ENCODE measurements at places on chromosomes 7 and 10.

GRCh38 chr10:132018446-132018845, 36.7 kb upstream of the BNIP3 start:
- no peak for DNase-seq

DNA sequence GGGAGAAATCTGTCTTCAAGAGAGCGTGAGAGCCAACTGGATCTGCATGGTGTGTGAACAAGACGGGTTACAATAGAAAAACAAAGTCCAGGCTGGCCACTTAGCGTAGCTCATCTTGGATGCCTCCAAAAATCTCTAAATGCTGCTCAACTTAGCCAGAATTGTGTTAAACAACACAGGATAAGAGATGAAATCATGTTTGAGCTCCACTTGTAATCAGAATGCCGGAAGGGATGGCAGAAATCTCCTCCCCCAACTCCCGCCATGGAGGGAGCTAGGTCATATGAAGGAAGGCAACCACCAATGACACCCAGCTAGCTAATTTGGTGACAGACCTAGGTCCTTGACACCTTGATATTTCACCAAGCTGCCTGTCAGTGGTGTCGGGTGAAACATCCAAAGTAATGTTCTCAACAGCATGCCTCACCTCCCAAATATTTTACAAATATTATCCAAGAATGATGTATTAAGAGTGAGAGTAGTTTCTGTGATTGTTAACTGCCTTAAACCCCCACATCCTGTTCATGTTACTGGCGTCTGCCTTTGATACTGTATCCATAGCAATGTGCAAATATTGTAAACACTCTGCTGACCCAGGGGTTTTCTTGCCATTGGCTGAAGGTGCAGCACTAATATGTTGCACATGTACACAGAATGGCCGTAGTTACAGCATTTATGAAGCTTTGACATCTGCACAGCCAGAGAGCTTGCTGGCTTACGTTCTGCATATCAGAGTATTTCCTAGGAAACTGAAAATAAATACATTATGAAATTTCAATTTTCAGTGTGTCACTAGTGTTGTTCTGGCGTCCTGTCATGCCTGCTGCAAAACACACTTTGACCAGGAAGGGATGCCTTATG, 25.8 kb downstream of the TMEM254 start:
- DNase-seq: no peak

- no peak for DNase-seq
Measured at GRCh38 chr7:55733241-55734140, 129.1 kb downstream of the SEPTIN14 start.

- no peak for DNase-seq
Measured at GRCh38 chr10:28391283-28391682, 88.4 kb upstream of the MPP7 start.

DNA sequence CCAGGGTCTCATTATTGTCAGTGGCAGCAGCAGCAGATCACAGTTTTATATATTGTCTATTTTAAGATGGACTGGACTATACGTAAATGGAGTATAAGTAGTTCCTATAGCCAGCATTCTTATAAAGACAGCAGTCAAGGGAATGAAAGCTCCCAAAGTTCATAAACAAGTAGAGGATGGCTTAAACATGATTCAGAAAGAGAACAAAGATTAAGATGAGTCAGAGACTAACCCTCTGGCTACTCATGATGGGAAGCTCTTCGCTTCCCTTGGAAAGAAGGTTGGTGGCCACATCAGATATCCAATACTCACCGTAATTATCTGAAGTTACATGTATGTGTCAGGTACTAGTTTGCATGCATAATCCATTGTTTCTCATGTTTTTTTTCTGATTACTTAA, 277.0 kb downstream of the INHBA start:
- DNase-seq: no peak

GRCh38 chr7:89618274-89618673, 536.0 kb upstream of the STEAP1 start:
- DNase-seq: no peak

DNA sequence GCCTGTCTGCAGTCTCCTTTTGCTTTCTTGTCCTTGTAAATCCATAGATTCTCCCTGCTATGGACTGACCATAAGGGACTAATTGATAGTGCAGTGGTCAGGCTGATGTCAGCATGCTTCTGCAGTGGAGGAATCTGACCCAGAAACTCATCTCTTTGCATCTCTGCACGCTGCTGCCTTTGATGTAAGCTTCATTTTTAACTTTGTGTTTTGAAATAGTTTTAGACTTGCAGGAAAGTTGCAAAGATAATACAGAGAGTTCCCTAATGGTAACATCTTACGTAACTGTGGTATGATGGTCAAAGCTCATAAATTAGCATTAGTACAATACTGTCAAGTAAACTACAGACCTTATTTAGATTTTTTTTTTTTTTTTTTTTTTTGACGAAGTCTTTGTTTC, 89.6 kb downstream of the GALNT17 start:
- DNase-seq: no peak

- peak; percentile 1 for DNase-seq
Measured at GRCh38 chr7:23106057-23106822, 655 bp downstream of the KLHL7 start.

DNA sequence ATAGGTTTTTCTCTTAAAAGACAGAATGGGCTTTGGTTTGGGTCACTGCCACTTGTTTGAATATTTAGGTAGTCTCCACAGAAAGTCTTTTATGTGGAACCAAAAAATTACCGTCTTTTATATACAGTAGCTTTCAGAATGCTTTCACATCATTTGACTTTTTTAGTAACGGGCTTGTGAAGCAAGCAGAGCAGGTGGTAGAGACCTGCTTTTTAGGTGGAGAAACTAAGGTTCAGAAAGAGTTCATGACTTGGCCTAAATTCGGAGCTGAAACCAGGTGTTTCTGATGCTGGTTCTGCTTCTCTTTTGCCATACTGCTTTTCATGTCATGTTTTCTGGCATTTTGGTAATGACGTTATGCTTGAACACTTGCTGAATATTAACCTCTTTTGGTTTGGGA, 36.3 kb downstream of the GARS1 start:
- DNase-seq: no peak

All from stimulated activated CD8-positive, alpha-beta memory T cell treated with anti-CD3 and anti-CD28 coated beads, Interleukin-7, amount 100 ng/mL, for 1 hour (primary cell).